Stimulated activated CD8-positive, alpha-beta memory T cell treated with anti-CD3 and anti-CD28 coated beads, Interleukin-4, amount 100 ng/mL, for 4 hours (primary cell): ENCODE measurements at places on chromosomes 6 and 20.

- DNase-seq, result peak; percentile 35
Measured at GRCh38 chr6:36120979-36121786, 9.1 kb upstream of the MAPK13 start.

- DNase-seq, result no peak
Measured at GRCh38 chr6:36959555-36960250, 5.2 kb downstream of the PI16 start.

DNA sequence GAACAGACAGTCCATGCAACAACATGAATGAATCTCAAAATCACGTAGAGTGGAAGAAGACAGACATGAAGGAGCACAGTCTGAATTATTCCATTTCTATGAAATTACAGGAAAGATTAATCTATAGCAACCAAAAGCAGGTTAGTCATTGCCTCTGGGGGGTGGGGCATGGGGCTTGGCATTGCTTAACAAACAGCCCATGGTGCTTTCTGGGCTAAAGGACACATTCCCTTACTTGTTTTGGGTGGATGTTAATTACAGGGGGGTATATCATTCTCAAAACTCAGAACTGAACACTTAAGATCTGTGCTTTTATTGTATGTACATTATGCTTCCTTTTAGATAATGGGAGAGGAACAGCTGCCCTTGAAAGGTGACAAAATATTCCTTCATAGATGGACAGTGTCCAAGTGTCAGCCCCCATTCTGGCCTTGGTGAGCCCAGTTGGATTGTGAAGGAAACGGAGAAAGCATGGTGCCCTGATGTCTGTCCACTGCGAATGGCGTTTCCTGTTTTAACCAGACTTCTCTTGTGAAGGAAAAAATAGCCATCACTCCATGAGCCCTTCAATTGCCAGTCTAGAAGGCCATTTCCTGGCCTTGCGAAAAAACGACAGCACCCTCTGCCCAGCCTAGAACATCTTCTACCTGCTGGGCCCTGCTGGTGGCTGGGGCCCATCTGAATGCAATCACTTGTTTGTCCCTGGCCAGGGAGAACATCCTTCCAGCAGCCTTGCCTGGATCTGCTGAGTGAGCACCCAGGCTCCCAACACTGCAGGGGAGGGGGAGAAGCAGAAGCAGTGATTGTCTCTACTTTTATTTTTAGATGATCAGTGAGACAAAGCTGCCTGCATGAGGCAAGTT, 179.7 kb downstream of the BCAS1 start:
- no peak for DNase-seq

GRCh38 chr20:36491901-36492617, 49.3 kb upstream of the MYL9 start:
- peak; percentile 21 for DNase-seq

GRCh38 chr6:155117785-155118184, 122.7 kb downstream of the TIAM2 start:
- no peak for DNase-seq

DNA sequence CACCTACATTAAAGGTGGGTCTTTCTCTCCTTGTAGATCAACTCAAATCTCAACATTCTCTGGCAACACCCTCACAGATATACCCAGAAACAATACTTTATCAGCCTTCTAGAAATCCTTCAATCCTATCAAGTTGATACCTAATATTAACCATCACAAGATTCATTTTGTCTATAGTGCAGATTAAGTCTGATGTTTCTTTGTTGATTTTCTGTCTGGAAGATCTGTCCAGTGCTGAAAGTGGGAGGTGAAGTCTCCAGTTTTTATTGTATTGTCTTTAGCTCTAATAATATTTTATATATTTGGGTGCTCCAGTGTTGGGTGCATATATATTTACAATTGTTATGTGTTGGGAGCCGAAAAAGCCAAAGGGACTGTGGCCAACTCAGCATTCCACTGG, 493.9 kb upstream of the ADGRB3 start:
- DNase-seq, result no peak

- DNase-seq, result no peak
Measured at GRCh38 chr6:150084426-150084825, 15.5 kb upstream of the ULBP3 start.

DNA sequence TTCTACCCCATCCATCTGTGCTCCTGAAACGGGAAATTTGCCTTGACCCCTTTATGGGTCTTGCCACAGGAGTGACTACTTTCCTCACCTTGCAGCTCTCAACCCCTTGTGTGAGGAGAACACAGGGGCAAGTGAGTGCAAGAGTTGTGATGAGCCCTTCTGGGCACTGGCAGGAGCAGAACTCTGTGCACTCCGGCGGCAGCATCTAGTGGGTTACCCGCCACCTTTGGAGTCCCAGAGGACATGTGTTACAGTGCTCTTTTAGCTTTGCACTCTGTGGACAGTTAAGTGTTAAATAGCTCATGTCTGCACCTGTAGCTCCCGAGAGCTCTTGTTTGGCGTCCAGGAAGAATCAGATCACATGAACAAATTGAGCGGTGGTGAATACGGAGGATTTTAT, 940.2 kb downstream of the GRIK2 start:
- no peak for DNase-seq

DNA sequence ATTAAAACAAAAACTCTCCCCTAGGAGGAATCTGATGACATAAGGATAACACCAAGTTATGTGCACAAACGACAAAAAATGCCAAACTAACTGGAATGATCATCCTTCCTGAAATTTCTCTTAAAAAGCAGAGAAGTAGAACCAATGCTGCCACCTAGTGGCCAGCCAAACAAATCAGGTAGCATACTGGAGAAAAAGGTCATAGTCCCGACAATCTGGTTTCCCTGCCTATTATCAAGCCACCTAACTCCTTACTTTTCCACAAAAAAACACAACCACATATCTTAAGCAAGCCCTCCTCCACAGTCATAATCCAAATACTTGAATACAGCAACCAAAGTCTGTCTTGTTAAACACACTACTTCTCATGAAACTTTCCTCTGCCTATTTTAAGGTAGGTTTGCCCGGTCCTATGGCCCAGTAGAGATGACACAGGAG, 5.3 kb downstream of the OARD1 start:
- DNase-seq, result peak; percentile 31

- no peak for DNase-seq
Measured at GRCh38 chr6:7426447-7427169, 37.0 kb downstream of the RIOK1 start.

- DNase-seq, result no peak
Measured at GRCh38 chr20:1912053-1912452, 16.8 kb downstream of the SIRPA start.

DNA sequence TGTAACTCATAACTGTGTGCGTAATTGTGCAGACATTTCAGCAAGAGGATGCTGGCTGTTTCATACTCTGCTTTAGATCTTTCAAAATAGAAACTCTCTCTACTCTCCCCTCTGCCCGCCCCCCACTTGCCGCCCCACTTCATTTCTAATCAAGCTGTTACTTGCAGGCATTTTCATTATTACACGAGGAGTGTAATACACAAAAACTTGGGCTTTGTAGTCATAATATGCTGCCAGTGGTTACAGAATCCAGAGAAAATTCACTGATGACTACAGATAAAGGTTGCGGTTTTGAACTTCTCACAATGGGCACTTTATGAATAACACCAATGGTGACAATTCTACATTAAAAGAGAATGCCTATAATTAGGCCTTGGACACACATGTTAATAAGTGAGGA, 194.0 kb upstream of the POU3F2 start:
- no peak for DNase-seq

- DNase-seq, result no peak
Measured at GRCh38 chr6:158439255-158439654, 120.6 kb upstream of the TMEM181 start.

GRCh38 chr20:62983210-62983609, 23.6 kb downstream of the BHLHE23 start:
- no peak for DNase-seq

DNA sequence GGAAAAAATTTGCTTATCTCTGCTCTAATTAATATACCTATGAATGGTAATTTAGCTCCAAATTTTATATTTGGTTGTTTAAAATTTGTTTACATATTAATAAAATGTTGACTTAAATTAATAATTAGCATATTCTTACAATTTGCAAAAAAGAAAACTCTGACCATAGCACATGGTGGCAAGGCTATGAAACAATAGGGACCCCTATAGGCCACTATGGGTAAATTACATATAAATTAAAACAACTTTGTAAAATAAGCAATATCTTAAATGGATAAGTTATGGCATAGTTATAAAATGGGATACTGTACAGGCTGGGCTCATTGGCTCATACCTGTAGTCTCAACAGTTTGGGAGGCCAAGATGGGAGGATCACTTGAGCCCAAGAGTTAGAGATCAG, 76.0 kb downstream of the MKKS start:
- DNase-seq, result no peak

- DNase-seq, result no peak
Measured at GRCh38 chr6:49766762-49767161, 20.3 kb downstream of the PGK2 start.

- no peak for DNase-seq
Measured at GRCh38 chr6:79928478-79928998, 18.8 kb downstream of the ELOVL4 start.

DNA sequence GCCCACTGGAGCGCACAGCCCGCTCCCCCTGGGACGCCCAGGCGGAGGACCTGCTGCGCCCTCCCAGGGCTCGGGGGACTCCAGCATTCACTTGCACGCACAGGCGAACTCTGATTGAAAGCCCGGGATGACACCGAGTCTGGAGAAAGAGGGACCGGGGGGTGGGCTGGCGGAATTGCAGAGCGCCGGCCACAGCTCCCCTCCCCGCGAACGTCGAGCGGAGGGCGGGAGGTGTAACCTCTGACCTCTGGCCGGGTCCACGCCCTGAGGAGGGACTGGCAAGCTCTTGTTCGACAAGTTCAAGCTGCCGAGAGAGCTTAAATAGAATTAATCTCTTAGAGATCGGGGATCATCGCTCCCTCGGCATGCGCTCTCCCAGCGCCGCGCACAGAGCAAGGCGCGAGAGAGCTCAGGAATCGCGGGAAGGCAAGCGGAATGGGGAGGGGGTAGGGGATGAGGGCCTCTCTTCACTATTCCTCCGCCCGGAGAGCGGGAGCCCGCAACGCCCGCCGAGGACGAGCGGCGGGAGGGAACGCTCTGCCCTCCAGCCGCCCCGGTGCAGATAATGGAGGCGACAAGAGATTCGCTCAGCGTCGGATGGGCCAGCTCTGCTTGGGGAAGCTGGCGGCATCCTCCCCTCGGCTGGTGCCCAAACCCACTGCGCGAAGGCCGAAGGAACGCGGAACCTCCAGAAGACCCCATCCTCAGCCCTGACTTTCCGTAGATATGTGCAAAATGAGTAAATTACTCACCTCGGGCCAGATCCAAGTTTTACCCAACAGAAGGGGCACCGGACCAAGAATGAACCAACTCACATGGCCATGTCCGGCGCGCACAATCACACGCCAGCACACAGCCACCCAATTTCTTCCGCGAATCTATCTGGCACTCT, 761 bp upstream of the NR2E1 start:
- no peak for DNase-seq
